ENCODE measurements at places on chromosomes 4 and X. TPM values are rescaled to one million over a fixed set of nuclear protein-coding genes. Genes with fewer than 3 reads are reported as not detected.
A peak's percentile ranks its signal among the peaks of the same experiment; 100 is the strongest.

DNA sequence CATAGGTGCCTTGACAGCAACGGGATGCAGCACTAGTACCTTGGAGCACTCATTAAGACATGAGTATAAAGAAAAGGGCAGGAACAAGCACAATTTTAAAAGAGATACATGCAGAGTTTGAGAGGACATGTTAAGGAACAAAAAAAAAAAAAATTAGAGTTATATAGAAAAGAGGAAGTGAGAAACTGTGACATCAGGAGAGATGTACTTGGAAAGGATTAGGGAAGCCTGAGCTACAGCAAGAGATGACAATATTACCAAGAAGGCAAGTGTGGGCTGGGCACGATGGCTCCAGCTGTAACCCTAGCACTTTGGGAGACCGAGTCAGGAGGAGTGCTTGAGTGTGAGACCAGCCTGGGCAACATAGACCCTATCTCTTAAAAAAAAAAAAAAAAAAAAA, 37.4 kb downstream of the GPR143 start:
- H3K4me3 ChIP-seq: no peak overlapping the region
- no peaks in the 10 kb centered on the region for H3K36me3 ChIP-seq
- no peaks in the 10 kb centered on the region for H3K27me3 ChIP-seq
- H3K27ac ChIP-seq: no peak overlapping the region
- no peak for DNase-seq
- H3K4me1 ChIP-seq: no peaks in the 10 kb centered on the region

The TCP11X2 gene
- 2.5 TPM for total RNA-seq

- H3K27me3 ChIP-seq: no peaks in the 10 kb centered on the region
- DNase-seq: no peak
- H3K4me1 ChIP-seq: no peaks in the 10 kb centered on the region
- no peak overlapping the region for H3K4me3 ChIP-seq
- H3K27ac ChIP-seq: no peak overlapping the region
- H3K36me3 ChIP-seq: no peaks in the 10 kb centered on the region
These were observed 932.1 kb upstream of the SLIT2 start for GRCh38 chr4:19319607-19320006.

GRCh38 chr4:90349636-90350035, 222.4 kb downstream of the CCSER1 start:
- no peak overlapping the region for H3K4me3 ChIP-seq
- H3K4me1 ChIP-seq: no peaks in the 10 kb centered on the region
- no peak for DNase-seq
- no peaks in the 10 kb centered on the region for H3K27me3 ChIP-seq
- H3K36me3 ChIP-seq: no peaks in the 10 kb centered on the region

DNA sequence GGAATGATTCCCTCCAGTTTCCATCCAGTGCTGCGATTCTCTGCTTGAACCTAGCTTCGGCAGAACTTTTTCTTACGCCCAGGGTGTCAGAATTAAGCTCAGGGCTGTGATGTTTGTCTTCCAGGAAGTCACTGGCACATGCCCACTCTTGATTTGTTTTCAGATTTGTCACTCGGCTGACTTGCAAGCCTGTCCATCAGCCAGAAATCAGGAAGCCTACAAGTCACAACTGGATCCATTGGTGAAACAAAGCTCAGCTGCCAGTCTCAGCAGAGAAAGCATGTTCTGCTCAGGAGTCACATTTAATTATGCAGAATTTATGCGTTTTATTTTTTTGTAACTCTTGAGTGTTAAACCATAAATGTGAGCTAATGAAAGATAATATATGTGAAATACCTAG, 38.2 kb upstream of the PNPLA4 start:
- no peaks in the 10 kb centered on the region for H3K27me3 ChIP-seq
- H3K36me3 ChIP-seq: no peaks in the 10 kb centered on the region
- no peak overlapping the region for H3K27ac ChIP-seq
- no peaks in the 10 kb centered on the region for H3K4me1 ChIP-seq
- DNase-seq: no peak

DNA sequence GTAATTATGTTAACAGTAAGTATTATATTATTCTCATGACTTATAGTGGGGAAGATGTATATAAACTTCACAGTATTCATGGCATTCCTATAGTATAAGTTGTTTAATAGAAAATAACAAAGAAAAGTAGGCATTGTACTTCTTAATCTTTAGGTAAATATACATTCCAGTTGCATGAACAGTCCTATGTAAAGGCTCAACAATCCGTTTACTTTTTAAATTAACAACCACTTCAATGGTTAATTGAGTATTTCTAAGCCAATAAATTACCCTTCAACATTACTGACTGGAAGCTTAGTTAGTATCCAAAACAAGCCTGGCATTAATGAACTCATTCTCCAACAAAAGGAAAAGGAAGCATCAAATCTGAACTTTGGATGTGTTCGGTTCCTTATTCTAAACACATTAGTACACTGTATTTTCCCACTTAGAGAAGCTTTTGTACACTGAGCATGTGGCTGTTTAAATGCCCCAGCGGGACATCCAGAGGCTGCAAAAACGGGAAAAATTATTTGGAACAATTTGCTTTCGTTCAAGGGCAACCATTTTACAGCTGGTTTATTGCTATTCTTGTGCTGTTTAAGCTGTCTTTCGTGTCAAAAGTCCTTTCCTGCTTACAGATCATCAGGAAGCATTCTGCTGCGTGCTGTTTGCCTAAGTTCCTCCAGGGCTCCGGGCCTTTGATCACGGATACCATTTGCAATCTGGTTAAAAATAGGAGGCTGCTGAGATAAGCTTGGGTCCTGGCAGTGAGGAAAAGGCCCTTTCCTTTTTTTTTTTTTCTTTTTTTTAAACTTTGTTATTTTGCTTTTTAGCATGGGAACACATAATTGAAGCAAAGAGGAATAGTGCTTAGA, 460.3 kb downstream of the SPRY1 start:
- peak; percentile 79 for DNase-seq
- peaks cover 9% of the 10 kb centered on the region for H3K27me3 ChIP-seq
- H3K27ac ChIP-seq: peak overlapping the region; percentile 79
- H3K4me3 ChIP-seq: peak overlapping the region; percentile 50

The USP26 gene
- total RNA-seq: not detected

The MAD2L1 gene
- total RNA-seq: 93.2 TPM

The CXorf49 gene
- not detected for total RNA-seq

DNA sequence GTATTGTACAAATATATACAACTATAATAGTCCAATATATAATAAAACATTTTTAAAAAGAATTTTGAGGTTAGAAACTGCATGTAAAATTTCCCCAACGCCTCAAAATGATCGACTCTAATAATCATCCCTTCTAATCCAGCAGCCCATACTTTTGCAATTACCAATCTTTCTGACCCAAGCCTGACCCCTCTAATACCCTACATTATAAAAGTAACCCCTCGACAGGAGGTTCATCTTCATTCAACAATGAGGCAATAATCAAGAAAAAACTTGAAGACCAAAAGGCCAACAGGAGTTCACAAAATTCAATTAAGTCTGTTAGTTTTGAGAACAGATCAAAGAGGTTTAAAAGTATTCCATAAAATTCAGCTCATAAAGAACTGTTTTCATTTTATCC, 393.5 kb downstream of the GPM6A start:
- no peaks in the 10 kb centered on the region for H3K36me3 ChIP-seq
- no peak for DNase-seq
- no peak overlapping the region for H3K4me3 ChIP-seq
- H3K27me3 ChIP-seq: no peaks in the 10 kb centered on the region

DNA sequence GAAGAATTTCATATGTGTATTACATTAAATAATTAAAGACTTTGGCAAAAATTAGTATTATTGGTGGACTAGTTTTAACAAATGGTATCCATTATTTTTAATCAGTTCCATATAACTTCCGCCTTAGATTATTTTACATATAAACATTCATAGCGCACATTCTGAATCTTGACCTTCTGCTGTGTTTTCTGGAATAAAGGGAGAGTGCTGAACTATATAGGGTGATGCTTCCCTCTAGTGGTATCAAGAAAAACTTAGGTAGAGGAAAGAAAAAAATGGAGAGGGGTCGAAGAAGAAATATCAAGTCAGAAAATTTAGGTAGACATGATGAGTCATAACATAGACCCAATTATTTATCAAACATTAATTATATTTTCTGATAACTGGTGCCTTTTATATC, 155.6 kb upstream of the PACRGL start:
- DNase-seq: no peak
- no peak overlapping the region for H3K27ac ChIP-seq
- no peaks in the 10 kb centered on the region for H3K27me3 ChIP-seq
- H3K4me3 ChIP-seq: no peak overlapping the region
- H3K36me3 ChIP-seq: no peaks in the 10 kb centered on the region
- no peaks in the 10 kb centered on the region for H3K4me1 ChIP-seq

- no peaks in the 10 kb centered on the region for H3K36me3 ChIP-seq
- no peak overlapping the region for H3K4me3 ChIP-seq
- peaks cover 4% of the 10 kb centered on the region for H3K4me1 ChIP-seq
- DNase-seq: no peak
These were observed 353.8 kb upstream of the HAND2 start for GRCh38 chr4:173883821-173884220.

GRCh38 chrX:13428053-13428786, 108.4 kb upstream of the ATXN3L start:
- H3K27ac ChIP-seq: no peak overlapping the region
- H3K4me1 ChIP-seq: no peaks in the 10 kb centered on the region
- H3K4me3 ChIP-seq: no peak overlapping the region
- no peaks in the 10 kb centered on the region for H3K27me3 ChIP-seq

DNA sequence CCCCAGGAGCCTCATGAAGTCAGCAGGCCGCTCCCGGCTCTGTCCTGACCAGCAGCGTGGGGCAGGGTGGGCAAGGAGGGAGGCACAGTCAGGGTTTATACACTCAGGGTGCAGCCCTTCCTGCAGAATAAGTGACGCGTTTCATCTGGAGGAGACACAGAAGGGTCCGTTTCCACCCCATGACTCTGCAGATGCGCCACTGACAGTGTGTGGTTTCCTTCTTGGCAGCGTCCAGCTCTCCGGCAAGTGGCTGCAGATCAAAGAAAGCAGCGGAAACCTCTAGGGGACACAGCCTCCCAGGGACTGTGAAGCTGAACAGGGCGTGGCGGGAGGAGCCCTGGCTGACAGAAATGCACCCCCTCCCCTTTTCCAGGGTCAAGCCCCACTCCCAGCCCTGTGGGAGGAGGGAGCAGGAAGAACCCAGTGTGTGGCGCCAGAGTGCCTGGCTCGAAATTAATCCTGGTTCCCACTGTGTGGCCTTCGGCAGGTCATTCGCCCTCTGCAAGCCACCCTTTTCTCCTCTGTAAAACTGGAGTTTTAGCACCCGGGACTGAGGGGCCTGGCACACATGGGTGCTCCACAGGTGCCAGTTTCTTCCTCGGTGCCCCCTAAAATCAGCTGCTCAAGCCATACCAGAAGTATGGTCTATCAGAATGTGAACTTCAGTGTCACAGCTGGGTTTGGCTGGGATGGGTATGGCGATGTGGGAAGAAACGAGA, 17.3 kb upstream of the TBC1D14 start:
- no peaks in the 10 kb centered on the region for H3K36me3 ChIP-seq
- H3K27ac ChIP-seq: no peak overlapping the region
- H3K4me1 ChIP-seq: no peaks in the 10 kb centered on the region
- peak; percentile 77 for DNase-seq

GRCh38 chr4:56755901-56756300, 65.6 kb downstream of the SPINK2 start:
- H3K4me3 ChIP-seq: no peak overlapping the region
- H3K36me3 ChIP-seq: no peaks in the 10 kb centered on the region
- H3K4me1 ChIP-seq: no peaks in the 10 kb centered on the region
- DNase-seq: no peak
- no peak overlapping the region for H3K27ac ChIP-seq
- no peaks in the 10 kb centered on the region for H3K27me3 ChIP-seq
